ENCODE measurements at places on chromosomes 7 and 10. TPM values are rescaled to one million over a fixed set of nuclear protein-coding genes. Genes with fewer than 3 reads are reported as not detected.

- DNase-seq: no peak
Measured at GRCh38 chr10:95618101-95618500, 38.4 kb downstream of the ALDH18A1 start.

- no peak for DNase-seq
Measured at GRCh38 chr7:112006071-112006470, 200.1 kb downstream of the DOCK4 start.

The PHKG1 gene
- 0.64 TPM for total RNA-seq

DNA sequence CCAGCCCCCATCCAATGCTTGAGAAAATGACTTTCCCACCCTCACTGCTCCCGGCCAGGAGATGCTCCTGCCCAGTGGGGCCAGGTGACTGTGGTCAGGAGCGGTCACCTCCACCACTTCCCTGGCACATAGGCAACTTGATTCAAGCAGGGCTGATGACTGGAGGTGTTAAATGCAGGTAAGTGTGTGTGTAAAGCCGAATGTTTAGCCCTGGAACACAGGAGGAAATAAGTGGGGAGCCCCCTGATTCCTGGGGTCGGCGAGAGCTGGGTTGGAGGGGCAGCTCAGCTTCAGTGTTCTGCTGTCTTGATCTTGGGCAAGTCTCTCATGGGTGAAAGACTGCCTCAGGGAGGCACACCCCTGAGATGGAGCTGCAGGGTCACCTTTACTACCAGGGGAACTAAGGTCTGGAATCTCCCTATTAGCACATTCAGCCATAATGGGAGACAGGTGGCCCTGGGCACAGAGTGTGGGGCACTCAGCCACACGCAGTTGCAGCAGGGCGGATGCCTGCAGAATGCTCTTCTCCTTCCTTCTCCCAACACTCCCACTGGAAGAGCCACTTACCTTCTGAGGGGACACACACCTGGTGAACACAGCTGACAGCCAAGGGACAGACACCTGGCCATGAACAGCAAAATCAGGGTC, 124.1 kb downstream of the PTPN20 start:
- DNase-seq: no peak

DNA sequence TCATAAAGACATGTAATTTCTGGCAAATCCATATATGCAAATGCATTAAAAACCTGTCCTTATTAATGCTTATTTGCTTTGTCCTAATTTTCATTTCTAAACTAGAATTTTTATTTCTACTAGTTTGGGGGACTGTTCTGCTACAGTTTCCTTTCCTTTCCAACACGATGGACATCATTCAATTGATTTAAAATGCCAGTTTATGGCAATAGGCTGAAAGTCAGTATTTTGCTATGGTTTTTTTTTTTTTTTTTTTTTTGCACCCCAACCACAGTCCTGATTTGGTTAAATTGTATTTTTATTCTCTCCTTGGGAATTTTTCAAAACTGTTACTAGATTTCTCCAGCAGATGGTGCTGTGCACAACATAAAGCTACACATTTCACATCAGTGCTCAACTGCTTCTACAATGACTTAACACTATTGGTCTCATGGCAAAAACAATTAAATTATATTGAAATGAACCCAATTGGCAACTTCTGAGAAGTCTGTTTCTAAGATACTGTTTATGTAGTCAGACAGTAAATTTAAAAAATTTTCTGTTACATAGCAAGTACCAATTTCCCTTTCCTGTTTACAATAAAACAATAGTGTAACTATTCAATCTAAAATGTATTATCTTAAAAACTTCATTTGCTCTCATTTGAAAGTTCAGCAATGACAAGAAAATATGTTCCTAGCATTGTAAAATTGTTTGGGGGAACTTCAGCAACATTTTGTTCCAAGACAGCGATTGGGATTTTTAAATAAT, 193.8 kb upstream of the CCDC6 start:
- no peak for DNase-seq

The CPED1 gene
- 0.13 TPM for total RNA-seq

DNA sequence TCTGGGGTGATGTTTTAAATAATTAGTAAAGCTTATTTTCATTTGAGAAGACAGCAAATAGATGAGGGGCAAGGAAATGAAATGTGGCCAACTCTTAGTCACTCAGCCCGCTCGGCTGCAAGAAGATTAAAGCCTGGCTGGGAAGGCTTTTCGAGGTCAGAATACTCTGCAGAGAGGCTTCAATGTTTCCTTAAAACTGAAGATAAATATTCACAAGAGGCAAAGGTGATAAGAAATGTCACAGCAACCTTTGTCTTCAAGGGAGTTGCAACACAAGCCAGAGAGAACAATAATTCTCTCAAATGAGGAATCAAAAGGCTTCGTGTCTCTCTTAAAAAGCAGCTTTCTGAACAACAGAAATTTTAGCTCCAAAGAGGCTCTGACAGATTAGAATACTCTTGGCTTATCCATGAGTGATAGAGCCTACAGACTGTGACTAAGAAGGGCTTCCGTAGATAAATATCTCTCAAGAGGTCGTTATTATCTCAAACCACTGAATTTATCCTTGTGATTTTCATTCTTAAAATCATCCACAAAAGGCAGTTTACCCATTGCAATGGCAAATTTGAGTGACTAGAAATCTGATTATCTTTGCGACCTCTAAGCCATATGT, 92.5 kb downstream of the KLF6 start:
- DNase-seq: no peak

GRCh38 chr10:7773845-7774801, 13.7 kb downstream of the KIN start:
- DNase-seq: no peak

DNA sequence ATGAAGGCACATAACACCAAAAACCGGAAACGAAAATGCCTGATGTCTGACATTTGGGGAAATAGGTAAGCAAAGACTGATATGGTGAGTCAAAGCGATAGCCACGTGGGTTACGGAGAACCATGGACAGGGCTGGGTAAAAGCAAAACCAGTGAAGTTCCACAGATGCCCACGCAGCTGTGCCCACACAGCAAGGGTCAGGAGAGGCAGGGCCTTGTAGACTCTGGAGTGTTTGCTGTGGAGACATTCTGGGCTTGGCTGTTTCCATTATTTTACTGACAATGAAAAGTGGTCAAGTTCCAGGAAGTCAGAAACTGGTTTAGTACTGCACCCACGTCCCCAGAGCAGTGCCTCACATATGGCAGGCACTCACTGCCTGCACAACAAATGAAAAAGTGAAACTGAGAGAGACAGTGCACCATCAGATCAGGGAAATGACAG, 148.7 kb downstream of the ZMYND11 start:
- DNase-seq: no peak

GRCh38 chr7:102834466-102834865, 78.3 kb upstream of the LRRC17 start:
- DNase-seq: no peak

DNA sequence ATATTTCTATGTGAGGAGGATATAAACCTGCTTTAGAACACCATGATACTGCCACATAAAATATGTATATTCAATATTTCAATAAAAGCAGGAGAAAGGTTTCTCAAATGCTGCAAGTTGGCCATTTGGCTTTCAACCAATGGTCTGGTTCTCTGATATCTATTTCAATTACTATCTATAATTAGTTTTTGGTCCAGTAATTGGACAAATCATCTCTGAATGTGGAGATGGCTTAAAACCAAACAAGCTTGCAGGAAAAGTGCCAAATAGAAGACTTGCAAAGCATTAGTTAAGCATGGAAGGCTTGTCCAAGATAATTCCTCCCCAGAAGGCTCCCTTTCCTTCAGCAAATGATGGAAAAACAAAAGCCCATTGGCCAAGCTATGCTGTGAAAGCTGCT, 140.1 kb downstream of the CPEB3 start:
- no peak for DNase-seq

- peak; percentile 65 for DNase-seq
Measured at GRCh38 chr10:133127291-133128125, 32.5 kb upstream of the KNDC1 start.

DNA sequence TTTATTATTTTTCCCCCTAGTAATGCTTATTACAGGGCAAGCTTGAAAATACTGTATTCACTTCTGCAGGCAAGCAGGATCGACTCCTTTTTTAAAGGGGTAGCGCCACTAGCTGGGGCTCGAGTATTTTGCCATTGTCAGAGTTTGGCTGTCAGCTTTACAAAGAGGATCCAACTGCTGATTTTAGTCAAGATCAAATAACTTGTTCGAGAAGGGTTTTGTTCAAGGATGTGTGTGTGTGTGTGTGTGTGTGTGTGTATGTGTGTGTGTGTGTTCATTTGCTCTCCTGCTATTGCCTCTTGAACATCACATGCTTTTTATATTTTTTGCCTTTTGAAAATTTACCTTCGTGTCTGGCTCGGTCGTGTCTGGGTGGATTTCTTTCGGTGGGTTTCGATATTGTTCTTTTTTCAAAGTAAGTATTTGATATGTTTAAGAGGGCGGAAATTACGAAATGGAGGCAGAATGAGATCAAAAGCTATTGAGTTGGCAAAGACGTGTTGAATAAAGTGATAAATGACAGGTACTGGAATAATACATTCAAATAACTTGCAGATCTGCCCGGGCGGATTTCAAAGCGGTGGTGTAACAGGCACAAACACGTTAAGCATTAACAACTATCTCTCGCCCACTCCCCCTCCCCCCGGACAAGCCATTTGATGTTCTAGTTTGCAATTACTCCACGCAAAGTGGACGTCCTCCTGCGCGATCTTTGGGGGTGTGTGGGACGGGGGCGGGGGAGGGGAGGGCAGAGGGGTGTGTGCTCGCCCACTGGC, 1.1 kb downstream of the ARID5B start:
- peak; percentile 50 for DNase-seq

DNA sequence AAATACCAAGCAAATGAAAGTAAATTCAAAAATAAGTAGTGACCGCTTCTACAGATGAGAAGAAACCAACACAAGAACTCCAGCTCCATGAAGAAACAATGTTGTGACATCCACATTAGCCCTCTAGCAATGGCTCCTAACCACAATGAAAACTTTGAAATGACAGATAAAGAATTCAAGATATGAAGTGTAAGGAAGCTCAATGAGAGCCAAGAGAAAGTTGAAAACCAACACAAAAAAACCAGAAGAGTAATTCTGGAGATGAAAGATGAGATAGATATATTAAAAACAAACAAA, 68.2 kb upstream of the DDC start:
- DNase-seq: no peak

DNA sequence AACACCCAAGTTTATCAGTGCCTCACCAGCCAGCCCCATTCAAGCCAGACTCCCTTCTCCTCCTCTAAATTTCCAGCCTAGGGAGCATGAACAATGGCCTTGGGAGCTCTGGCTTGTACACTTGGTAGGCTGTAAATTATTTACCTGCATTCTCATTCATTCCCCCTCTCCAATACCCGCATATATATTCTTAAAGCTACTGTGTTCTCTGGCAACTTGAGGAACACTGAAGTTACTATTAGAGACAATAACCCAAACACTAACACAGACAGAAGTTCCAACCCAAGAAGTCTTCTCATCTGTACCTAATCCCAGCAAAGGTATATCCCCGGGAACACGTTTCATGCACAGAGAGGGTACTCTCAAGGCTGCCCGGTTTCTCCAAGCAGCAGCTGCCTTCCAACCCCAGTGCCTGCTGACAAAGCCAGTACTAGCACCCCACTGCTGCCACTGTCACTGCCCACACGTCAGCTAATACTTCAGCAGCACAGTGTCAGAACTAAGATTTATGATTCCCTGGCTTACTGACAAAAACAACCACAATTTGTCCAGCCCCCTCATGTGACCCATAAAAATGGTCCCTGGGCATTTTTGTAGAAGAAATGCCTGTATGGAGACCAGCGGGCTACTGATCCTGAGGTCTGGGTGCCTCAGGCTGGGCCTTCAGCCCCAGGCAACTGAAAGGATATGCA, 3.1 kb downstream of the WDR91 start:
- no peak for DNase-seq

GRCh38 chr7:45013465-45013967, 13.5 kb downstream of the CCM2 start:
- no peak for DNase-seq

GRCh38 chr10:103327906-103328305, 23.0 kb downstream of the PCGF6 start:
- no peak for DNase-seq

DNA sequence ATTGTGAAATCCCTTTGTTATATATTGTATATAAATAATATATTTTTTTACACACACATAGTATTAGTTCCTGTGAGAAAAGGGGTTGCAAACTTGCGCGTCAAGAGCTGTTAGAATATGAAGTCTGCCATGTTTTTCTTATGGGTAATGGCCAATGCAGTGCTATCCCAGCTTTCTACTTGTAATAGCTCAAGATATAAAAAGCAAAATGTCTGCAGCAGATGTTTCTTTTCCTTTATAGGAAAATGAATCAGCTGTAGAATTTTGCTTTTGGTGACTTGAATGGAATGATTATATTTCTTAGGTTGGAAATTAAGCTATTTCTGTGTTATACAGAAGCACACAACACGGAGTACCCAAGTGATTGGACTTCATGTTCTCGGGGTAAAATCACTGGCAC, 53.3 kb upstream of the TMEM236 start:
- DNase-seq: no peak

DNA sequence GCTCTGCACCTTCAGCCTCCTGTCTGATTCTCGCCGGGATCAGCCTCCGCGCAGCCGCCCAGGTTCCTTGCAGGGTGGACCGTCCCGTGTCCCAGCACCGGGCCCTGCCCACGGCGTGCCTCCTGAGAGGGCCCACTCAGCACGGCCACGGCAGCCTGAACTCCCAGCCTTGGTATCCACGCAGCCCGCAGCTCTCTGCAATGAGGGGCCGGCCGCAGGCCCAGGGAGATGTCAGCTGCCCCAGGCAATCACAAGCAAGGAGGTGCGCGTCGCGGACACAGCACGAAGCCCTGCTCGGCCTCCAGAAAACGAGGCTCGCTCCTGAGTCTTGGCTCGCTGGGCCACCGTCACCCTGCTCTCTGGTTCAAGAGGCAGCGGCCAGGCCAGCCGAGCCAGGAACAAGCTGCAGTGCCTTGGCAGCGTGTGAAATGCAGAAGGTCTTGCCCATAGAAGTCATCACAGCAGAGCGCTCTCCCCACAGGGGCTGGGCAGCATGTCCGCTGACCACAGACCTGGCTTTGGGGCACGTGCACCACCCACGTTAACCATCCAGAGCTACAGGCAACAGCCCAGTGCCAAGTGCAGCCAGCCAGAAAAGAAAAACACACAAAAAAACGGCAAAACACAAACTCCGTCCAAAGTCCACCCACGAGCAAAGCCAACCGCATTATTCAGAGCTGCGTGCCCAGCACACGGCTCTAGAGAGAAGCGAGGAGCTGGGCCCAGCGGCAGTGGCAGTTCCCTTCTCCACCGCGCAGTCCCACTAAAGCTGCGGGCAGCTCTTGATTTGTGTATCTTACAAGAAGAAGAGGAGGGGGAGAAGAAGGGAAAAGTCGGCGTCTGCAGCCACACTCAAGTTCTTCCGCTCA, 13.9 kb downstream of the GPER1 start:
- no peak for DNase-seq

DNA sequence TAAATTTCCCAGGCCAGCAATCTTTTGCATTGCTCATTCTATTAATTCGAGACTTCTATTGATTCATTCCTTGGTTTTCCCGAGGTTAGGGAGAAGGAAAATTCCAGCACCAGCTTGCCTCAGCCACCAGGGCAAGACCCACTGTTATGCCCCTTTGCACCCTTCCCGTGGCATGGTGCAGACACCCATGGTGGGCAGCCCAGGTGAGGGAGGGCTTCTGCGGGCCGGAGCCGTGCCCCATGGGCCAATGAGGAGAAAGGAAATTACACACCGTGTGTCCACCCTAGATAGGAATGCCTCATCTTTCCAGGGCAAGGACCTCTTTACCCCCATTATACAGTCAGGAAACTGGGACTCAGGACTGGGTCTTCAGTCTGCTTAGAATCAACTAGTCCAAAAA, 4.5 kb upstream of the GRID1 start:
- DNase-seq: peak; percentile 5

- DNase-seq: no peak
Measured at GRCh38 chr7:17903337-17903736, 37.0 kb downstream of the SNX13 start.

The CDH23 gene
- 1.1 TPM for total RNA-seq

Measured in H9 (cell line).